ENCODE measurements at places on chromosomes 12 and 14.

- ATAC-seq: no peak
Measured at GRCh38 chr12:15562263-15562662, 226.9 kb downstream of the EPS8 start.

- no peak for ATAC-seq
Measured at GRCh38 chr14:34750670-34751069, 36.3 kb upstream of the CFL2 start.

GRCh38 chr12:131189781-131190180 is 236.1 kb downstream of the ADGRD1 start:
- ATAC-seq: no peak

- peak; percentile 70 for ATAC-seq
Measured at GRCh38 chr12:102095677-102096263, 24.1 kb downstream of the NUP37 start.

DNA sequence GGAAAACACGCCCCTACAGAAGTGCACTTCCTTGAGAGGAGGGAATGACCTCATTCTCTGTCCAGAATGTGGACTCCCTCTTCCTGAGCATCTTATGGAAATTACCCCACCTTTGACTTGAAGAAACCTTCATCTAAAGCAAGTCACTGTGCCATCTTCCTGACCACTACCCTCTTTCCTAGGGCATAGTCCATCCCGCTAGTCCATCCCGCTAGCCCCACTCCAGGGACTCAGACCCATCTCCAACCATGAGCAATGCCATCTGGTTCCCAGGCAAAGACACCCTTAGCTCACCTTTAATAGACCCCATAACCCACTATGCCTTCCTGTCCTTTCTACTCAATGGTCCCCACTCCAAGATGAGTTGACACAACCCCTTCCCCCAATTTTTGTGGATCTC is 5.0 kb upstream of the INHBE start:
- no peak for ATAC-seq

- ATAC-seq: no peak
Measured at GRCh38 chr12:108573317-108573716, 10.9 kb downstream of the ISCU start.

- no peak for ATAC-seq
Measured at GRCh38 chr14:90553921-90554336, 157.1 kb downstream of the CALM1 start.

- ATAC-seq: peak; percentile 52
Measured at GRCh38 chr12:11949738-11950411, 120.9 kb upstream of the BCL2L14 start.

- peak; percentile 27 for ATAC-seq
Measured at GRCh38 chr12:106954462-106955376, 988 bp upstream of the TMEM263 start.

DNA sequence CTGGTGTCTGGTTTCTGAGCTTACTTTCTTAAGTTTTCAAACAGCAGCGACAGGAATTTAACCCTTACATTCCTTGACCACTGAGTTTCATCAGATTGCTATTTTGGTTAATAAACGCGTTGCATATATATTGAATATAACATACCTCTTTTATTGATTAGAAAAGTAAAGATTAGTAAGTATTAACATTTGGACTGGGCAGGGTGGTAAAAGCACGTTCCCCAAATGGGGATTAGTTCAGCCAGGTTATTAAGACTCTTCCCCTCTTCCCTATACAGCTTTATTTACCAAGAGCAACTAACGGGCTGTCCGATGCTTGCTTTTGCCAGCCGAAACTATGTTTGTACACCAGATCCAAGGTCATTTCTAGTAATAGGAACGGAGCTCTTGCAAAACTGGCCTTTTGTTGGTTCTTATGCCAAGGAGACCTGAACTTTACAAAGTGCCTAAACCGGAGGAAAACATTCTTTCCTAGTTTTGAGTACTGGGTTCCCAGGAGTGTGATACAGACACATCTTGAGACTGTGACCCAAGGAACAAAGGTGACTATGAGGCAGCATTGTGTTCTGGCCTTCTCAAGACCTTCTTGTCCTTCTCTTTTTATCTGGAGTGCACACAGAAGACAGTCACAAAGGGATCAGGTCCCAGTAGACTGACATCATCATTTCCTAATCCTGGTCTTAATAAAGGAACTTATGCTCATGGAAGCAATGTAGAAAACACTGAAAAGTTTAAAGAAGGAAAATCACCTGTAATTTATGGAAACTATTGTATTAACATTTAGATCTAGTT is 2.6 kb downstream of the GLRX5 start:
- ATAC-seq: no peak

DNA sequence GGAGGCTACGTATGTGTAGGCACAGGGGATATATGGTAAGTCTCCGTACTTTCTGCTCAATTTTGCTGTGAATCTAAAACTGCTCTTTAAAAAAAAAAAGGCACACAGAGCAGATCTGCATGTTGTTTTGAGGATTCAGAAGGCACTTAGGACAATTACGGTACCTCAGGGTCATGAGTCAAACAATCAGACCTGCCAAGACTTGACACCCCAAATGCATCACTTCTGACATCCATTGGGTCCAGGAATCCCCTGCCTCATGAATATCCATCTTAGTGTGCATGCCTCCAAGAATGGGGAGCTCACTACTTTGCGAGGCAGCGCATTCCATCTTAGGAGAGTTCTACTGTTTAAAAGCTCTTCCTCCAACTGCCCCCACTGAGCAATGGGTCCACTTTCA is 3.0 kb downstream of the BDKRB2 start:
- ATAC-seq: no peak

DNA sequence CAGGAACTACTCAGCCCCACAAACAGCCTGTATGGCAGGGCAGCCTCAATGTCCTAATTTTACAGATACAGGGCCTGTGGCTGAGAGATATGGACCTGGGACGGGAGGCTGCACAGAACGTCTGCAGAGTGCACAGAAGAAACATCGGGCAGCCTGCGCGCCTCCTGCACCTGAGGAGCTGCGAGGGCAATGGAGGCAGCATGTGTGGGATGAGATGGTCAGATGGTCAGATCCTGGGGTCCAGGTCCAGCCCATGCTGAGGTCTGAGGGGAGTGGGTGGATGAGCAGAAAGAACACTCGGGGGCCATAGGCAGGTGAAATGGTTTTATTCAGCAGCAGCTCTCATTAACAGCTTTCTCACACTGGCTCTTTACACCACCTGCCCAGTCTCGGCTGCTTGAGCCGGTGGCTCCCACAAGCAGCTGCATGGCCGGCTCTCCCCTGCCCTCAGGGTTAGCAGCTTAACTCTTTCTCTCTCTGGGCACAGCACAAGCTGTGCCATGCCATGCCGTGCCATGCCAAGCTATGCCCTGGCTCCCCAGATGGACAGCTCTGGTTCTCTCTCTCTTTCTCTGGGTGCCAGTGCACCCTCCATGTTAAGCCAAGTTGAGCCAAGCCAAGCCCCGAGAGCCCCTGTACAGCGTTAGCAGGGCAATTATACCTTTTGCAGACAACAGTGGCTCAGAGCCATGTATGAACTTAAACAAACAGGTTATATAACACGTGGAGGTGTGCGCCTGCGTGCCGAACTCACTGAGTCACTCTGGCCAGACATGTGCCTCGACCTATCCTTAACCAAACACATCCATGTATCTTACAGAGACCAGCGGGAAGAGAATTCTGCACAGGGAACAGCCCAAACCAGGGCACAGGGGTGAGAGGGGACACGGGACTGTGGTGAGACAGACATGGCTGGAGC is 47.6 kb downstream of the RIMBP2 start:
- ATAC-seq: peak; percentile 93

DNA sequence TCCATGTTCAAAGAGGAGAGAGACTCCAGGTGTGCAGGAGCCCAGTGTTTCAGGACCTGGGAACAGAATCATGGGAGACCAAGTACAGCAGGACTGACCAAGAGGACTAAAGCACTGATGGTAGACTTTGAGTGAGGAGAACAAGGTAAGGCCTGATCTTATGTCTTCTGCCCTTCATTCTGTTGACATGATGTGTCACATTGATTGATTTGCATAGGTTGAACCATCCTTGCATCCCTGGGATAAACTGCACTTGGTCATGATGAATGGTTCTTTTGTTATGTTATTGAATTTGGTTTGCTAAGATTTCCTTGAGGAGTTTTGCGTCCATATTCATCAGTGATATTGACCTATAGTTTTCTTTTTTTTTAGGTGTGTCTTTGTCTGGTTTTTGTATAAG is 497.0 kb downstream of the TMEM121 start:
- ATAC-seq: no peak

DNA sequence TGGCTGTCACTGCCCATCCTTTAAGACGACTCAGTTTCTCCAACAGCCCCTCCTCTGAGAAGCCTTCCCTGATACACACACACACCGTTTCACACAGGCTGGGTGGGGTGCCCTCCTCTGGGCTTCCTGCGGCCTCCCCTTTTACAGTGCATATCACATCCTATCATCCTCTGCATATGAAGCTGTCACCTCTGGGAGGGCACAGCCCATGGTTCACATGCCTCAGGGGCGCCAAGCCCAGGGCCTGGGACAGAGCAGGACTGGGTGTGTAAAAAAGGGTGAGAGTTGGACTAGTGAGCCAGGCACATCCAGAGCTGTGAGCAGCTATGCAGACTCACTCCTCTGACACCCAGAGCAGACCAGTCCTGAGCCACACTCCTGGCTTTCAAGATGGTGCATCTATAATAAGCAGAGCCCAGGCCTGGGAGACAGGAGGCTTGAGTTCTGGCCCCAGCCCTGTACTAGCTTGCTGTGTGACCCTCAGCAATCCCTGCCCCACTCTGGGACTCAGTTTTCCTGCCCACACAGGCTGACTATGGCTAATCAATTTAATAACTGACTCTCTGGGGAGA is 62.6 kb downstream of the LGMN start:
- ATAC-seq: no peak

DNA sequence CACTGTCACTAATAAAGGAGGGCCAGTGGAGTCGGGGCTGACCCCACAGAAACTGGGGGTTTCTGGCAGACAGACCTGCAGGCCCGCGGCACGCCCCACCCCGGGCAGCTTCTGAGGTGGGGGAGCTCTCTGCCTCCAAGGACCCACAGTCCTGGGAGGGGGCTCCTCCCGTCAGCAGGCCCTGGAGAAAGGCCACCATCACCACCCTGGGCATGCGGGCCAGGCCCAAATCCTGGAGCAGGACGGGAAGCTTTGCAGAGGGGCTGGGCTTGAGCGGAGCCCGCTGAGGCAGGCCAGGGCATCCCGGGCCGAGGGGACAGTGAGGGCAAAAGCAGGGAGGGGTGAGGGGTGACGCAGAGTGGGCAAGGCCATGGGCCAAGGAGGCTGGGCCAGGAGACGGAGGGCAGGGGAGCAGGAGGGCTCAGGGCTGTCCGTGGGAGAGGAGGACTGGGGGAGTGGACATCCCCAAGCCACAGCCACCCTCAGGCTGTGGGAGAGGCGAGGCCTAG is 11.1 kb upstream of the GPR132 start:
- ATAC-seq: no peak

GRCh38 chr14:55136885-55137786 is 8.1 kb downstream of the LGALS3 start:
- ATAC-seq: peak; percentile 42

DNA sequence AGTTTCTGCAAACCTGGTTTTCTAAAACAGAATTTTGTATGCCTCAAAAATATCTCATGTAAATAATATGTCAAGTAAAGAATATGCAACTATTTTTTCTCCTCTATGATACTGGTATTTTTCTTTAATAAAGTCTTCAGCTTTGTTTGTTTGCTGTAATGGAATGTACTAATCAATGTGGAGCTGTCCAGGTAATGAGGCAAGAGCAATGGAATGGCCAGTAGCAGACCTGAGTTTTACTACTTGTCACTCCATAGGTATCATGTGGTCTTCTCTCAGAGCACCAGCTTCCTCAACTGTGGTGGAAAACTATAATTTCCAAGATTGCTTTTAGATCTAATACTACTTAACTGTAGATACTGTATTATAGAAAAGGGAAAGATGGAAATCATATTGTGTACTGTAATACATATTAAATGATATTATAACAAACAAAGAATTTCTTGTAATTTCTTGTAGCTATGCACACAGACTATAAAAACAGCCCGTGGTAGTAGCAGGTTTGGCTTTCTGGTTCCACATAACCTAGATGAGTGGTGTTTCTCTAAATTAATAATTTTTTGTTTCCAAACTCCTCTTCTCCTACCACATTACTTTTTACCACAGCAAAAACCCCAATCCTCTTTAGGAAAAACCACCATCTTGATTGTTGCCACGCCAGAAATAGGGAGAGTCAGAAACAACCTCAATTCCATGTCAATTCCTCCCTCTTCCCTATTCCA is 70.6 kb downstream of the KIF21A start:
- ATAC-seq: no peak

DNA sequence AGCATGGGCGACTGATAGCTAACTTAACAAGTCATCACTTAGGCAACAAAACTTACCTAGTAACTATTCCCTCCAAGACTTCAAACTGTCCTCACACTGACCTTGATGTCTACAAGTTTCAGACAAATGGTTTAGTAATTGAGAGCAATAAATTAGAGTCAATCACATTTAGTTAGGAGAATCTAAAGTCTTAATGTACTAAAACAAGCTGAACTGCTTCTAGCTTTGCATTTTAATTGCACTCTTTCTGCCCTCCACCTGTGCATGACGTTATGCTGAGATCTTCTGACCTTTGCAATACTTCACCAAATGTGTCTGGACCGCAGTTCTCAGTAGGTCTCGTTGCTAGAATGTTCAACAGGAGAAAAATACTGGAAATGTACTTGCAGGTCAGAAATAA is 158.0 kb downstream of the PIK3C2G start:
- ATAC-seq: no peak

Measured in esophagus mucosa (tissue), 1 donor.